ENCODE measurements at places on chromosomes 4 and X. TPM values are rescaled to one million over a fixed set of nuclear protein-coding genes. Genes with fewer than 3 reads are reported as not detected.

DNA sequence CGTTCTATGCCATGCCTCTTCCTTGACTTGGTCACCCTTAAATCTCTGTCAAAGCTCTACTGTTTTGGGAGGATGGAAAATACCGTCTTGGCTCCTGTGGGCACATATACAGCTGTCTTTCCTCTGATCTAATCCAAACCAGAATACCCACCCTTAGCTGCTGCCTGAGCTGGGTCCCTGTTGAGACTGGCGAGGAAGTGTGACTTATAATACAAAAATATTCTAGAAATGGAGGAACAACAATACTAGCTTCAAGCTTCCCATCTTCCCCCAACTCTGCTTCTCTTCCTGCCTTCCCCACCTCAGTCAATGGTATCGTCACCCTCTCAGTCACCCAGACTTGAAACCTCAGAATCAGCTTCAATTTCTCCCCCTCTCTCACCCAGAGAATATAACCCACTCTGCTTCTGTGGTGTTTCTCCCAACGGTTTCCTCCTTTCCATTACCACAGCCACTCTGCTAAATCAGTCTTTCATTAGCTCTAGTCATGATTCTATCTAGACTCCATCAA lies 599 bp upstream of the IL2RG start:
- DNase-seq = no peak

DNA sequence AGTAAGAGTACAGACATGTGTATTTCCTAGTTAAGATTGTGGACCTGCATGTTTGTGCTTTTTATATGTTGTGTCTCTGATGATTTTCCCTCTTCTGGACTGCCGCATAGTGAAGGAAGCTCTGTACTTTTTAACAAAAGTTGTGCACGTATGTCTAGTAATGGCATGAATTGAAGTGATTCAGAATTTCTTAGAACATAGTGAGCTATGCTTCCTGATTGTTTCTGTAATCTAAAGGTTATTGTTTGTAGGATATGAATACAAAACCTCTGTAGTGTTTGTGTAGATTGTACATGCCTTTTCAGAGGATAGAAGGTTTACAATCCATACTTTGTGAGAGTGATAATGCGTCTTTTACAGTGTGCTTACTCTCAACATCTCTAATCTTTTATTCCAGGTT lies 37.0 kb upstream of the NUDT6 start:
- DNase-seq = no peak

GRCh38 chrX:112513154-112513553 lies 166.6 kb downstream of the LHFPL1 start:
- DNase-seq = peak; percentile 19

- DNase-seq = no peak
These were observed 61.6 kb upstream of the LIMCH1 start for GRCh38 chr4:41476310-41476885.

GRCh38 chr4:3291411-3291968 lies 1.3 kb upstream of the RGS12 start:
- DNase-seq = peak; percentile 80

DNA sequence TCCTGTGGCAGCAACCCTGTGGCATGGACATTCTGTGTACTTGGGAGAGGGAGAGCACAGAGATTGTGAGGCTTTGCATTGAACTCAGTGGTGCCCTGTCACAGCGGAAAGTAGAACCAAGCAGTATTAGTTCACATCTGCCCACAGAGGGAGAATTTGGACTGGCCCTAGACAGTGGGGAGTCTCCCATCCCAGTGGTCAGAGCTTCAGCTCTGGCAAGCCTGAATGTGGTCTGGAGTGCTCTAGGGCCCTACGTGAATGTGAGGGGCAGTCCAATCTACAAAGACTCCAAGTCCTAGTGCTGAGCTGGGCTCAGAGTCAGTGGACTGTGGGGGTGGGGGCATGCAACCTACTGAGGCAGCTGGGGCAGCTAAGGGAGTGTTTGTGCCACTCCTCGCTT lies 34.8 kb downstream of the ZIC3 start:
- DNase-seq = no peak

- DNase-seq = no peak
These were observed 19.1 kb upstream of the ZXDA start for GRCh38 chrX:57929373-57929772.

GRCh38 chrX:115233497-115234455 lies at the start of gene LRCH2:
Gene LRCH2 (minus strand): TSS chrX:115234096. CDS start chrX:115234041, 55 bp downstream.
- DNase-seq = no peak

- DNase-seq = no peak
These were observed 8.1 kb downstream of the CPZ start for GRCh38 chr4:8600686-8601085.

GRCh38 chr4:130163701-130164100 lies 1067.7 kb downstream of the C4orf33 start:
- no peak for DNase-seq

GRCh38 chr4:89482251-89482650 lies 174.7 kb upstream of the GPRIN3 start:
- no peak for DNase-seq

DNA sequence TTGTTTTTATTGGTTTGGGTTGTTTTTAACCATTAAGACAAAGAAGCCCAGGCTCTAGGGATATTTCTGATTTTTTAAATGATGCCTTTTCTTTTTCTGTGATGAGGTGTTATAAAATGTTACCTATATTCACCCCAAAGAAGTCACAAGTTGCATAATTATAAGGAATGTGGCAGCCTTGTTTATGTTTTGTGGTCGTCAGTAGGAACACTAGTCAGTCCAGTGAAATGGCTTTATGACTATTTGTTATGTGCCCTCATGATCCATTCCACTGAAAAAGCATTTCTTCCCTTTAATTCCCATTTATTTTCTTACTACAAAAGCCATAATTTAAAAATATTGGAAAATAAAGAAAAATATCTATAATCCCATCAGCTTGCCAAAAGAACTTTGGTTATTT lies 34.4 kb downstream of the CC2D2A start:
- DNase-seq = no peak

- no peak for DNase-seq
These were observed at the start of gene PDGFRA for GRCh38 chr4:54228961-54229501. Gene PDGFRA (plus strand): TSS chr4:54229293. CDS start chr4:54258769, 29,476 bp downstream.

DNA sequence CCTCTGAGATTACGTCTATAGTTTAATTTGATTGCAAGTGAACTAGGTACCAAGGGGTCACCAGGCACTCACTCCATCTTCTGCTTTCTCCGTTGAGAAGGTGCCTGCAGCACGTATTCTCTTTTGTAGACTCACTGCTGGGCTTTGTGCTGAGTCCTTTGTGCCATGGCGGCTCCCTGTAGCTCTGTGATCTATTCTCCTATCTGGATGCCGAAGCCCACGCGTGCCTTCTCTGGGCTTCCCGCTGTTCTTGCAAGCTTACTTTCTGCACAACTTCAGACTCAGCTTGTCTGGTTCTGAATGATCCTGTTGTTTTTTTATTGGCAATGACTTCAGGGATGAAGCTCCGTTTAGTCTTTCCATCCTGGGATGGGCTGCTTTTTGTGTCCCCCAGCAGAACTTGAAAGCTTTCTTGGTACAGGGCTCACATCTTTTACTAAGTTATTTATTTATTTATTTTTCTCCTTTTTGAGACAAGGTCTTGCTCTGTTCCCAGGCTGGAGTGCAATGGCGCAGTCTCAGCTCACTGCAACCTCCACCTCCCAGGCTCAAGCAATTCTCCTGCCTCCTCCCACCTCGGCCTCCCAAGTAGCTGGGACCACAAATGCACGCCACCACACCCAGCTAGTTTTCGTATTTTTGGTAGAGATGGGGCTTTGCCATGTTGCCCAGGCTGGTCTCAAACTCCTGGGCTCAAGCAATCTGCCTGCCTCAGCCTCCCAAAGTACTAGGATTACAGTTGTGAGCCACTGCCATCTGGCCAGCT lies 100.9 kb upstream of the NKX1-1 start:
- DNase-seq = peak; percentile 25

DNA sequence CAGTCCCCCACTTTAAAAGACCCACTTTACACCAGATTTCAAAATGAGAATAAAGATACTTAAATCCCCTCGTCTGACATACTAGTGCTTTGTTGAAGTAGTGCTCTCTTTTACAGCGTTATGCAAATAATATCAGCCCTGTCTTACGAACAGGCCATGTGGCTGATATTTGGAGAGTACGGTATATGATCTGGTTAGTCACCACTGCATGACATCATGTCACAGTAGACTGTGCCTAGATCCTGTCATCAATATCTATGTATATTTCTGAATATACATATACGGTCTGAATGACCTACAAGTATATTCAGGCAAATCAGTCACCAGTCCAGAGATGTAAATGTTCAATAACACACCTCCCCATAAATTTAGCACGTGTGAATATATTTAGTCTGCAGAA lies 25.4 kb upstream of the XAGE1B start:
- DNase-seq = no peak

DNA sequence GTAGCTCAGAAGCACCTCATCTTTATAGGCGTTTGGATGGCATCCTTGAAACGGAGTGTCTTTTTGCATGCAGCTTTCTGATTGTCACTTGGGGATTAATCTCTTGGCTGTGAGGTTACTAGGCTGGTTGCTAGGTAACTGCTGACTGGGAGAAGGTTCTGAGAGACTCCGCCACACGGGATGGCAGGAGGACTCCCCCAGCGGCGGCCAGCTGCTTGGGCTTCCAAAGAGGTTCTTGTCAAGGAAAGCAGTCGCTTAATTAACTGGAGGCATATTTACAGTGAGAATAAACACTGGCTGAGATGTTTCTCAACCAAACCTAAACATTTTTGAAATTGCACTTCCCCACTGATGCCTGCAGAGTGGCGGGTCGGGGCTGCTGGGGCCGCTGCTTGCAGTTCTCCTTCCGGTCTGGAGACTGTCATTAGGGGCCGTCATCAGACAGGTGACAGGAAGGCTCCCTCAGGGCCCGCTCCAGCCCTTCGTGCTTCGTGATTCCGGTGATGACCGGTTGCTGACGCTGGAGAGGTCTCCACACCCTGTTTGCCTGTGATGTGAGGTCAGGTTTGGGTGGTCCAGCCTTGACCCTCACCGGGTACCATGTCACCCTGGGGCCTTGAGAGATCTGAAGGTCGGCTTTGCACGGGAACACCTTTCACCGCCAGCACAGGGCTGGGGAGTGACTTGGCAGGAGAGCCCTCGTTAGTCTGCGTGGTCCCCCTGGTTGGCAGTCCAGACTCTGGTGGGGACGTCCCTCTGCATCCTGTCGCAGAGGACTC lies 9.1 kb downstream of the NSG1 start:
- no peak for DNase-seq

- no peak for DNase-seq
These were observed 19.1 kb upstream of the ANTXR2 start for GRCh38 chr4:80092088-80092487.

DNA sequence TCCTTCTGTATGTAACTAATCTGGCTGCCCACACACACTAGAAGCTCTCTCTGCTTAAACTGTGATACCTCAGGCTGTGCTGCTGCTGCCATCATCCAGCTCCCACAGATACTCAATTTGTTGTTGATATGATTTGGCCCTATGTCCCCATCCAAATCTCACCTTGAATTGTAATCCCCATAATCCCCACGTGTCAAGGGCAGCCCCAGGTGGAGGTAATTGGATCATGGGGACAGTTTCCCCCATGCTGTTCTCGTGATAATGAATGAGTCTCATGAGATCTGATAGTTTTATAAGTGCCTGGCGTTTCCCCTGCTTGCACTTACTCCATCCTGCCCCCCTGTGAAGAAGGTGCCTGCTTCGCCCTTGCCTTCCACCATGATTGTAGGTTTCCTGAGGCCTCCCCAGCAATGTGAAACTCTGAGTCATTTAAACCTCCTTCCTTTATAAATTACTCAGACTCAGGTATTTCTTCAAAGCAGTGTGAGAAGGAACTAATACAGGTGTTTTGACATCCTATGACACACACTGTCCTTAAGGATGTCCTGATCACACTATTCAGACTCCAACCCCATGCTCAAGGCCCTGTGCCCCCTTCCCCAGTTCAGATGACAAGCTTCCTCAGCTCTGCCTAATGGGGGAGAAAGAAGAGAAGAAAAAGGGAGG lies 2.9 kb upstream of the ATOH1 start:
- DNase-seq = no peak

- DNase-seq = no peak
These were observed 138.0 kb downstream of the RPA4 start for GRCh38 chrX:97021680-97022079.

- no peak for DNase-seq
These were observed 7.9 kb upstream of the CFP start for GRCh38 chrX:47637546-47638195.

GRCh38 chr4:156101571-156101970 lies 147.9 kb upstream of the CTSO start:
- DNase-seq = no peak

DNA sequence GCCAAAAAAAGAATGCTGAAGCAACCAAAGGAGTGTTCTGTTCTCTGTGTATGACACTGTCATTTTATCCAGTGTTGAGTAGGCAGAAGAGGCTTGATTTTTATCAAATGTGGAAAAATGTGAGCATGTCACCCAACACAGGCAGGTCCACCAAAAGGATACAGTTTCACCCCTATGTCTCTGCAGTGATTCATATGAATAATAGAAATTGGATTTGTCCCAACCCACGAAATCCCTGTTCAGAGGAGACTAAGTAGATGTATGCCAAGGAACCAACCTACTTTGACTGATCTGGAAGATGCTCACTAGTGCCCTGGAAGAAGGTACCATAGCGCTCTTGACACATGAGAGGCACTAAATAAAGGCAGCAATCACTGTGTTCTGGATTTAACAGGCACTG lies 72.5 kb downstream of the FGF13 start:
- DNase-seq = no peak

- DNase-seq = no peak
These were observed 3.5 kb upstream of the HTR2C start for GRCh38 chrX:114580336-114580735.

FAM149A gene
- 7.9 TPM for total RNA-seq

CXCL5 gene
- not detected for total RNA-seq

NDNF gene
- total RNA-seq = 5.1 TPM

PABPC1L2B gene
- total RNA-seq = not detected

UGT2B11 gene
- 4.0 TPM for total RNA-seq

TEX13D gene
- total RNA-seq = not detected

PLAC8 gene
- total RNA-seq = 4.5 TPM

VCX3A gene
- not detected for total RNA-seq

ADD1 gene
- total RNA-seq = 193 TPM

SAGE1 gene
- not detected for total RNA-seq

CYTL1 gene
- 0.44 TPM for total RNA-seq

GUCY1A1 gene
- 75.8 TPM for total RNA-seq

CLDN34 gene
- total RNA-seq = not detected

Measured in breast epithelium (tissue), 4 donors.